ENCODE measurements at places on chromosomes 12 and 14.

DNA sequence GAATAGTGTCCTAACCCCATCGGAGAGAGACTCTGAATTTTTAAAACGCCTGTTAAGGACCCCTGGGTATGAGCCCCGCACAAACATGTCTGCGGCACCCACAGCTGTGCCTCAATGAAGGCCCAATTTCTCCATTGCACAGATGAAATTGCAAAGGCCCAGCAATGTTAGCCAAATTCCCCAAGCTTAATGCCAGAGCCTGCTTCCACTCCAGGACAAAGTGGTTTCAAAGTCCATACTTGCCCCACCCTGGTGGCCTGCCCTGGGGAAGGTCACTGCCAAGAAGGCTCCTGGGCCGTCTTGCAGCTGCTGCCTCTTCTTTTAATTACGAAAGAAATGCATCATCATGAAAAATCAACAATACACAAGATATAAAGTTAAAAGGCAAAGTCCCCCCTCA lies 1179.7 kb downstream of the VRK1 start:
- no peak for DNase-seq

DNA sequence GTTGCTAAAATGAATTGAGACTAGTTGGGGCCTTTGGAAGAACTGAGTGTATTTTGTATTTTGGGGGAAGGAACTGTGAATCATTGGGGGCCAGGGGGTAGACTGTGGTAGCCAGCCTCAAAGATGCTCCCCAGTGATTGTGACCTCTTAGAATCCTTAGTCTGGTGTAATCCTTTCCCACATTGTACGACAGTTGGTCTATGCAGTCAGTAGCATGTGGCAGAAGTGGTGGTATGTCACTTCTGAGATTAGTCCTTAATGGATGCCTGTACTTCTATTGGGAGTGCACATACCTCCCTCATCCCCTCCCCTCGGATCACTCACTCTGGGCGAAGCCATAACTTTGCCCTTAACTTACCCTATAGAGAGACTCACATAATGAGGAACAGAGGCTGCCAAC lies 48.0 kb downstream of the USP15 start:
- no peak for DNase-seq

GRCh38 chr12:45381351-45381750 lies 165.5 kb downstream of the ANO6 start:
- no peak for DNase-seq

DNA sequence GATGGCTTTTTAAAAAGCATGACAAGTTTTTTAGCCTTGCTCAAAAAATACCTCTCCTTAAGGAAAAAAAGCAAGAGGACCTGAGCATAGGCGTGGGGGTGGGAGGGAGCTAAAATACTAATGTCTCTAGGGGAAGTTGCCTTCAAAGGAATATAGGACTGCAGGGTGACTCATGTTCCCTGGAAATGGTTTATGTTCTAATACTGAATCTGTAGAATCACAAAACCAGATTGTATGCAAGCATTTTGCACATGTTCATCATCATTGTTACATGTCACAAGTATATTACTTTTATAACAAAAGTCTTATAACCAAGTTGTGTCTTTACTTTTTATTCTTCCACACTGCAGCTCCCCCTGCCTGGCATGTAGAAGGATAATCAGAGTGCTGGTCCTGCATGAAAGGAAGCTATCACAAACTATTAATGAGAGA lies 36.6 kb downstream of the GPR135 start:
- DNase-seq: no peak

GRCh38 chr14:88463318-88463717 lies 77.9 kb downstream of the SPATA7 start:
- peak; percentile 19 for DNase-seq

DNA sequence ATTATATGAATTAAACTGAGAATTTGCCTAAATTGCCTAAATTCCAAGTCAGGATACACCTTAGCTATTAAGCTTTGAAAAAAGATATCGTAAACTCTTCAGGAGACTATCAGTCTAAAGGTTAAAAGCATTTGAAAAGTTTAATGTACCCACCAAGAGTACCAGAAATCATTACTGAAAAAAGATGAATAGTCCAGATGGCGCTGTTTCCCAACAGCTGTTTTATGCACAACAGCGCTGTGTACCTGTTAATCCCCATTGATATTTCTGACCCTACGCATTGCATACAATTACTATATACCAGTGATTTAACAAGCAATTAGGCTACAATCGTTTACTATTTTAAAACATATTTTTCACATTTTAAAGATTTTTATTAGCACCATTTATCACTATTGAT lies 185.0 kb downstream of the PLCZ1 start:
- DNase-seq: no peak

- DNase-seq: no peak
Observed at GRCh38 chr12:103827911-103828391, 13.1 kb downstream of the NT5DC3 start.

DNA sequence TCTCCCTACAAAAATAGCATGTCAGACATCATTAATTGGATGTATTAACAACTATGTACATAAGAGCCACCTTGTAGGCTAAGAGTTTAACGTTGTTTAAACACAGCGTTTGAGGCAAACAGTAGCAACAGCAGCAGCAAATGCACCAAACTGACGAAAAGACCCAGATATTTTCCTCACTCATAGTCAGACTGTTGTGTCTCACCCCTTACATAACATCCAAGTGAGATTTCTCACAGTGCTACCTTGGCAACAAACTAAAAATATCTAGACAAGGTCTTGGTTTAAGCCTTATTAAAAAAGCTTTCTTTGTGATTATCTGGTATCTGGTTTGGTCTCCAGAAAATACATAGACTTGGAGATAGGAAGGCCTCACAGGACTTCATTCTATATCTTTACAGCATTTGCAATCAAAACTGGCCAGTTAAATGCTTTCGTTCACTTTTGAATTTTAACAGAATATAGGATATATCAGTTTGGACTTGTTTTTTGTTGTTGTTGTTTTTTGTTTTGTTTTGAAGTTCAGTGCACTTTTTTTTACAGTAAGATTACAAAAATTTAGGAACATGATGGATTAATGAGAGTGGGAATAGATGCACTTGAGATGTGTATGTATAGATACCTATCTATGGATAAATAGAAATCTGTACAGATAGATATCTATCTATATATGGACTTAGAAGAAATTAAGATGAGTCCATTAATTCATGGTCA lies 4.1 kb downstream of the BHLHE41 start:
- peak; percentile 72 for DNase-seq

DNA sequence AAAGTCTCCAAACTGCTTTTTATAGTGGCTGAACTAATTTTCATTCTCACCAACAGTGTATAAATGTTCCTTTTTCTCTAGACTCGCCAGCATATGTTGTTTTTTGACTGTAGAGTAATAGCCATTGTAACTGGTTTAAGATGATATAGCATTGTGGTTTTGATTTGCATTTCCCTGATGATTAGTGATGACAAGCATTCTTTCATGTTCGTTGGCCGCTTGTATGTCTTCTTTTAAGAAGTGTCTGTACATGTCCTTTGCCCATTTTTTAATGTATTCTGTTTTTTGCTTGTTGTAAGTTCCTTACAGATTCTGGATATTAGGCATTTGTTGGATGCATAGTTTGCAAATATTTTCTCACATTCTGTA lies 404.9 kb downstream of the FLRT2 start:
- no peak for DNase-seq

DNA sequence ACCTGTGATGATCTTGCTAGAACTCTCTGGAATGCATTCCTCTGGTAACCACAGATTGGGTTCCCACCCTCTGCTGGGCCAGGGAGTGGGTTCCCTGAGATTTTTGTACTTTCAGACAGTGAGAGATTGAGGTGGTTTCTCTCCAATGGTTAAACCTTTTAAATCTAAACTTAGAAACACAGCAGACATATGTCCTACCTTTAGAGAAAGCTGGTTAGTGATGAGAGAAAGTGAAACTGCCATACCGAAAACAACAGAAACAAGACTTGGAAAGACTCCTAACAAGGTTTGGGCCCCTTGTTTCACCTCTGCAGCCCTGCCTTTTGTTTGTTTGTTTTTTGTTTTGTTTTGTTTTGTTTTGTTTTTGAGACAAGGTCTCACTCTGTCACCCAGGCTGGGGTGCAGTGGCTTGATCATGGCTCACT lies 9.7 kb upstream of the SGPP1 start:
- DNase-seq: no peak

- DNase-seq: no peak
Observed at GRCh38 chr12:9387450-9387849, 179.3 kb upstream of the PZP start.

DNA sequence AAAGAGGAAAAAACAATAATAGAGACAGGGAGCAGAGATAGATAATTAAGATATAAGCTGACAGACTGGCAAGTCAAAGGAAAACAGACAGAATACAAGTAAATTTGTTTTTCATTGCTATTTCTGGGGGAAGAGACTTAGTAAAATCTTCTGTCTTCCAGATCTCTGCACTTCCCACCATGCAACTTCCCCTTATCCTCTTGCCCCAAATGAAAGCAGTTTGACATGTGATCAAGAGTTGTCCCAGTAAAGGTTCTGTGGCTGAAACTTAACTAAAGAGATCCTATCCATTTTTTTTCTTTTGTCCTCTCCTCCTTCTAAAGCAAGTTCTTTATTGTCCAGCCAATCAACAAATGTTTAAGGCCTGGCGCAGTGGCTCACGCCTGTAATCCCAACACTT lies 1.5 kb upstream of the MLF2 start:
- DNase-seq: no peak

GRCh38 chr12:44611538-44611937 lies 264.6 kb downstream of the NELL2 start:
- DNase-seq: no peak

- peak; percentile 25 for DNase-seq
Observed at GRCh38 chr12:53325511-53326061, 4.2 kb upstream of the AAAS start.

DNA sequence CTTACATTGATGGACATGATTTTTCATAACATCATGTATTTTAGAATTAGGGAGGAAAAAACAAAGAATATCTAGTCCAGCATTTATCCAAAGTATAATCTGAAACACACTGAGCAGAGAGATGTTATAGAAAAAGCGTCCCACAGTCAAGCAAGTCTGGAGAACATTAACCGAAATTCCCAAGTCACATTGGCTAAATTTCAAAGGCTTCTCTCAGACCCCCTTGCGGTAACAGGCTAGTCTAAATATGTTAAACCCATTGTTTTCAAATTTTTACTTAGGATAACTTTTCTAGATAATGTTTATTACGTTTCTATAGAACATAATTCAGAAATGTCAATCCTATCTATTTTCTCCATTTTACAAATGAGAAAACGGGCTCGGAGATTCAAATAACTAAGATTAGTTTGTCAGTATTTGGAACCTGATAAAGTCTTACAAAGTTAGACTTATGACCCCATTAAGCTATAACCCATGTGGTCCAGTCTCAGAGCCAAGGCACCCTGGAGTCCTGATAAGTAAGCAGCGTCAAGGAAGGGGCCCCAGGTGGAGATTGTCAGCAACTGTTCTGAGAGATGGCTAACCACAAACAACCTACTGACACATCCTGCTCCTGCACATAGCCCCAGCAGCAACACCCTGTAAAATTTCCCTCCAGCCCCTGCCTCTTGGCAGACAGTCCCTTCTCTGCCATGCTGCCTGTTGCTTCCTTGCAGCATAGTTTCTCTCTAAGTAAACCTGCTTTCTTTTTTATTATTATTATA lies 220.6 kb upstream of the TMEM260 start:
- DNase-seq: no peak

DNA sequence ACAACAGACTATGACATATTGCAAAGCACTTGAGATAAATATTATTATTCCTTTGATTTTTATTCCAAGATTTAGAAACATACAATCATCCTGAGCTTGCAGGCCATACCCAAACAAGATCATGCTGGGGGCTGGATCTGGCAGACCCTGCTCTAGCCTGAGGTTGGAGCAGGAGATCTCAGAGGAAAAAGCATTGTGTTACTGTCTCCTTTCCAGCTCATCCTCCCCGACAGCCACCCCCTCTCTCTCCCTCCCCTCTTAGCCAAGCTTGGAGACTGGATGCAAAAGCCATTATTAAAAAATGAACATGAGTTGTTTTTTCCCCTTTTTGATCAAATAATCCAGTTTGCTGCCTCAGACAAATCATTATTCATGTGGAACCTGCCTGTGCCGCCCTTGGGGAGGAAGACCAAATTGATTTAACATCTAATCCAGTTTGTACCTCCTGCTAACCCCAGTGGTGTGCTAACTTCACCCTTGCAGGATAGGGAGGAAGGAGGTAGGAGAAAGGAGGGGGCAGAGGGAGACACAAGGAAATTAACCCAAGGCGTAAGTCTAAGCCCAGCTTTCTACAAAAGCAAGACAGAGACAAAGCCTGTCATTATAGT lies 565.8 kb upstream of the TBX3 start:
- no peak for DNase-seq

DNA sequence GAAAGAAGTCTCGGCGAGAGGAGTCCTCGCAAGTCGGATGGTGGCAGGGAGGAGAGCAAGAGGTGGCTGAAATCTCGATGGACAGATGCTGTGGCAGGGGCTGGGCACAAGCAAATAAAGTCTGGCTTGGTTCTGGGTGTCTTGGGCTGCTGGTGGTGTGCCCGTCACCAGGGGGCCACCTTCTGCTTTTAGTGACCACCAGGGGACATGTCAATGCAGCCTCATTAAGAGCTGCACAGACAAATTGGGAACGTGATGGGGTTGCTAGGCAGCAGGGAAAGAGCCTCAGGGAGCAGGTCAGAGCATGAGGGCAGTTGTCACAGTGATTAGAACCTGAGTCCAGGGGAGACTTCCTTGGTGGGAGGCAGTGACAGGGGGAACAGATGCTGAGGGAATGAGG lies 44.0 kb downstream of the LRRC74A start:
- DNase-seq: no peak

DNA sequence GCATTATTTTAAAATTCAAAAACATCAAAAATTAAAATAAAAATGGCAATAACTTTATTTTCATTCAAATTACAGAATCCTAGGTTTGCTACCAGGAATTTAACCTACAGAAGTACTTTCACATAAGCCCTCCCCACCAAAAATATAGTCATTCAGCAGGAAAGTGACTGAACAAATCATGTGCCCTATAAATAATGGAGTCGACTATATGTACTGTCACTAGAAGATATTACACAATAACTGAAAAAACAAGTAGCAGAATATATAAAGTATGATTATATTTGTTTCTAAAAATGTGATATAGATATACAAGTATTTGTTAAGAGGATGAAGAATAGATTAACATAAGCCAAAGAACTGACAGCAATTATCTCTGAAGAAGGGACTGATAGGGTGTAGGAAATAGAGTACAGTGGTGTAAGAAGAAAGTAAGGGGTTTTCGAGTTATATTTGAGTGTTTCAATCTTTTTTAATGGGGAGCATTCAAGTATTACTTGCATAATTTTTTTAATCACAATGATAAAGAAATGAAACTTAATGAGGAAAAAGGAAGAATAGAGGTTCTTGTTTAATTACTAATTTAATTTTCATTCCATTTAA lies 7.9 kb downstream of the C2CD5 start:
- DNase-seq: no peak

DNA sequence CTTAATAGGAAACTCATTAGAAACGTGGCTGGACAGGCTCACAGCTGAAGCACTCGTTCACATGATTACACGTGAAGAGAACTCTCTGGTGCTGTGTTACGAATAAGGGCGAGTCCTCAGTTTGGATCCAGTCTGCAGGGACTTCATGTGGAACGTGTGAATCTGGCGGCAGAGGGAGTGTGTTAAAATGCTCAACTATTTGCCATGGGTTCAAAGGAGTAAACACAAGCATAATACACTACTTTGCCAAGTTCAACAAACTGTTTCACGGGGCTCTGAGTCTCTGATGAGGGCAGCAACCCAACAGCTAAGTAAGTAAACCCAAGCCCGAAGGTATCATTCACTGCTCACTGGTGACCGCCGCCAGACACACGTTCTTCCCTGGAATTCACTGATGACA lies 42.4 kb downstream of the NUAK1 start:
- no peak for DNase-seq

GRCh38 chr14:53793790-53794505 lies 162.7 kb downstream of the BMP4 start:
- DNase-seq: peak; percentile 12

GRCh38 chr14:101889898-101890297 lies 74.5 kb upstream of the DYNC1H1 start:
- DNase-seq: peak; percentile 25

All from G401 (cell line).